Spinal cord (tissue), 10 donors: ENCODE measurements at places on chromosomes 16 and 17.

DNA sequence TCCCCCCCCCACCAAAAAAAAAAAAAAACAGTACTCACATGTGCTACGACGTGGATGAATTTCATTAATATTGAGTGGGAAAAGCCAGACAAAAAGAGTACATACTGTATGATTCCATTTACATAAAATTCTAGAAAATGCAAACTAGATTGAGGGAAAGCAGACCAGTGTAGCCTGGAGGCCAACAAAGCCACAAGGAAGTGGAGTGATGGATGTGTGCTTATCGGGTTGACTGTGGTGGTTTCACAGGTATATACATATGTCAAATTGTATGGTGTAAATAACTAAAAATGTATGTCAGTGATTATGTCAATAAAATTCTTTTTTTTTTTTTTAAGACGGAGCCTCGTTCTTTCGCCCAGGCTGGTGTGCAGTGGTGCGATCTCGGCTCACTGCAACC, 1.9 kb upstream of the PLD6 start:
- DNase-seq, result no peak

DNA sequence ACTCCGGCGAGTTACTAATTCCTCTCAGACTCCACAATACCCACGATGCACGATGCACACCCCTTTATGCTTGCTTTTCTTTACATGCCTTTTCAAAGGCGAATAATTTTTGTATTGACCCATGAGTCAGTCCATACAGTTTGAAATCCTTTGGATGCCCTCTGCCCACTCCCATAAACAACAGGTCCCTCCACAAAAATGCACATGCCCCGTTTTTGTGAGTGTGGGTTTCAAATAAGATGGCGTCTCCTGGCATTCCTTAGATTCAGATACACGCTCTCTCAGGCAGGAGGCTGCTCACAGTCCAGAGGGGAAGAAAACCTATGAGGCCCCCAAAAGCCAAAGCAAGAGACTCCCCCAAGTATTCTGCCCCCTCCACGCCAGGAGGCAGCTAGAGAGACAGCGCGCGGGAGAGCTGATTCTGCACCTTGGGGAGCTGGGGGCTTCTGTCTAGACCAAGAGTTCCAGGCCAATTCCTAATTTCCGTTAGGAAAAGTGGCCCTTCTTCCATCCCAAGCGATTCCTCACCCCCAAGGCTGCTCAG, 19.6 kb upstream of the HOXB9 start:
- peak; percentile 12 for DNase-seq

DNA sequence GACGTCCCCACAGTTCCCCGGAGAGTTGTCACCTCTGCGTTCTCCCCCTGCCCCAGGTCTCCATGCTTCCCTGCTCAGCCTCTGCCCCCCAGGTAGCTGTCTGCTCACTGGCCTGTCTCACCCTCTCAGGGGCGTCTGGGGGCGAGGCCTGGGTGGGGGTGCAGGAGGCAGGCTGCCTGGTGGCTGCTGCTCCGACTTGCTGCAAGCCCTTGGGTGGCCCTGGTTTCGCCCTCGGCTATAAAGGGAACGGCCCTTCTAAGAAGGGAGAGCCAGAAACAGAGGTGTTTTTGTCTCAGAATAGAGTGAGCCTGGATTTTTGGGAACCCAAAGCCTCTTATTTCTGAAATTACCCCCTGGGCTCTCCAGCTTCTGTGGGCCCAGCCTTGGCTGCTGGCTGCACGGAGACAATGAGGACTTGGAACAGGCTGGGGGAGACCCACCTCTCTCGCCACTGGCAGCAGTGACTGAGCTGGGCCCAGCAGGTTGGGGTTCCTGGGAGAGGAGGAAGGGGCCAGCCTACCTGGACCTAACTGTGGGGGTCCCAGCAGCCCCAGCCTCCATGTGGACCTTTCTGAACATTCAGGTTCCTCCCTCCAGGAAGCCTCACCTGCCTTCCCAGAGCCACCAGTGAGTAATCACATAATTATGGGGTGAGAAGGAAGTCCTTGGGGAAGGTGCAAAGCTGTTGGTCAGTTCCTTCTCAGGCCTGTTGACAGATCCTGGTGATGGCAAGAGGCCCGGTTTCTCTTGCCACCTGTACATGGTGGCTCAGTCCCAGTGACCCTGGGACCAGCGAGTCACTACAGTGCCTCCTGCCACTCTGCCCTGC, 15.5 kb upstream of the SPNS2 start:
- DNase-seq, result no peak

DNA sequence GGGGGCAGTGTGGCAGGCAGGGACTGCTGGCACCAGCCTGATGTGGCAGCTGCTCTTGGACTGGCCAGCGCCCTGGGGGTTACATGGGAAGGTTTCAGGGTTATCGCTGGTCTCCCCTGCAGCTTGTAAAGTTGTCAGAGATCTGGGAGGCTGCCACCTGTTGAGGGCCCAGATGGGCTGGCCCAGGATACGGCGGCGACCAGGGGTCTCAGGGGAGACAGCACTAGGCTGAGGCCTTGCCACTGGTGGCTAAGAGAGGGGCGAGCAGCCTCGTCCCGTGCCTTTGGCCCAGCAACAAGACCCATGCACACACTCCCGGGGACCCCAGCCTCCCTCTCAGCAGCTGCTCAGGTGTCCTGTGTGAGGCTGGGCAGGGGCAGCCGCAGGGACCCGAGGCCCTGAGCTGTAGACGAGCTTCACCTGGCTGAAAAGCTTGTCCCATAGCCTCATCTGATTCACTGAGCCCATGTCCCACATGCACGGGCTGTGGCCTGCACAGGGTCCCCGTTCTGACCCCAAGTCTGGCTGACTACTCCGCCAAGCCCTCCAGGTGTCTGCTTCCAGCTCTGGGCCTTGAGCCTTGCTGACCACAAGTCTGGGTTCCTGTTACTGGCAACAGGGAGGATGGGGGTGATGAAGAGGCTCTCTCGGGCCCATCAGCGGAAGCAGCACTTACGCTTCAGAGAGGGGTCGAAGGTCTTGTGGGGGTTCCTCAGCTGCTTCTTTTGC, 6.2 kb downstream of the DUS1L start:
- no peak for DNase-seq

DNA sequence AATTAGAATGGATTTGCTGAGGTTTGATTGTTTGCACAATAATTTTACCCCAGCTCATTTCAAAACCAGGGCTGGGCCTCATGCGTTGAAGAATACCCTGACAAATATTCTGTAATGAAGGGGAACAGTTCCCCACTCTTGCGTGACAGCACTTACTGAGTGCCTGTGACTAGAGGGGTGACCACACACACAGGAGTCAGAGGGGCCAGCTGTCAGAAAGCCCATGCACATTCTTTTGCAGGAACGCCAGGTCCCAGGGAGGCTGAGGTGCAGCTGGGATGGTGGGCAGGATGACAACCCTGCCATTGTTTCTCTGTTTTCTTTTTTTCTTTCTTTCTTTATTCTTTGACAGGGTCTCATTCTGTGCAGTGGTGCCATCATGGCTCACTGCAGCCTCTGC, 44.6 kb downstream of the SMPD3 start:
- no peak for DNase-seq

- DNase-seq, result no peak
Observed at GRCh38 chr17:8274816-8275215, 13.7 kb upstream of the RANGRF start.

DNA sequence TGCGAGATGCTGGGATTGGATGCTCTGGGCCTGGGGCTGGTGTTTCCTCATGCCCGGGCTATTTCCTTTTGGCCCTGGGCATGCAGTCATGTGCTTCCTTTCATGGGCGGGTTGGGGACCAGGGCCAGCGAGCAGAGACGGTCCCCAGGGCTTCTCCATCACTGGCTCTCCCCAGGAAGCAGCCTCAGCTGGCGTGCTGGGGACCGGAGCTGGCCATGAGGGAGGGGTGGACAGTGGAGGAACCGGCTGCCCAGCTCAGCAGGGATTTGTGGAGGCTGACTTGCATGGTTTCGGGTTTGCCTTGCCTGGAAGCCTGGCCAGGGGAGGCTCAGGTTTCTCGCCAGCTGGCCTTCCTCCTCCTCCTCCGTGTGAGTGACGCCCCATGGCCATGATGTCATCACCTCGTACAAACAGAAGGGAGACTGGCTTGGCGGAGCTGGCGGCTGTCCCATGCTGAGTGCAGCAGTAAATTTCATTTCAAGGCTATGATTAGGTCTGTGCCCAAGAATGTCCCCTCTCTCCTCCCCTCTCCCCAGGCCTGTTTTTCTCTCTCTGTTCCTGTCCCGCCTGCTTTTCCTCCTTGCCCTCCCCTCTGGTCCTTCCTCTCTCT, 8.9 kb upstream of the TIMP2 start:
- no peak for DNase-seq

- DNase-seq, result no peak
Observed at GRCh38 chr16:2388139-2388874, 40.9 kb upstream of the CCNF start.

GRCh38 chr16:268141-269053, 7.3 kb downstream of the RGS11 start:
- DNase-seq, result no peak

DNA sequence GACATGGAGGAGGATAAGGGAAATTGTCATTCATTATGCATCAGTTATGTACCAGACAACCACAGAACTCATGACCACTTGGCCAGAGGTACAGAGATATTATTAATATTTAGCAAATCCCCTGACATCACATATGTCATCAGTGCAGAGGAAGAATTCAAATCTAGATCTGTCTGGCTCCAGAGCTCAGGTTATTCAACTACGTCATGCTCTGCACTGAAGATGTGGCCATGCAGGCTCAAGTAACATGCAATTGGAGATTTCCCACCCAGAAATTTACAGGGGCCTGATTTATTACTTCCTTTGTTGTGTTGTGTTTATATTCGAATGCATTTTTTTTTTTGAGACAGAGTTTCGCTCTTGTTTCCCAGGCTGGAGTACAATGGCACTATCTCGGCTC, 224.3 kb downstream of the HS3ST4 start:
- no peak for DNase-seq

DNA sequence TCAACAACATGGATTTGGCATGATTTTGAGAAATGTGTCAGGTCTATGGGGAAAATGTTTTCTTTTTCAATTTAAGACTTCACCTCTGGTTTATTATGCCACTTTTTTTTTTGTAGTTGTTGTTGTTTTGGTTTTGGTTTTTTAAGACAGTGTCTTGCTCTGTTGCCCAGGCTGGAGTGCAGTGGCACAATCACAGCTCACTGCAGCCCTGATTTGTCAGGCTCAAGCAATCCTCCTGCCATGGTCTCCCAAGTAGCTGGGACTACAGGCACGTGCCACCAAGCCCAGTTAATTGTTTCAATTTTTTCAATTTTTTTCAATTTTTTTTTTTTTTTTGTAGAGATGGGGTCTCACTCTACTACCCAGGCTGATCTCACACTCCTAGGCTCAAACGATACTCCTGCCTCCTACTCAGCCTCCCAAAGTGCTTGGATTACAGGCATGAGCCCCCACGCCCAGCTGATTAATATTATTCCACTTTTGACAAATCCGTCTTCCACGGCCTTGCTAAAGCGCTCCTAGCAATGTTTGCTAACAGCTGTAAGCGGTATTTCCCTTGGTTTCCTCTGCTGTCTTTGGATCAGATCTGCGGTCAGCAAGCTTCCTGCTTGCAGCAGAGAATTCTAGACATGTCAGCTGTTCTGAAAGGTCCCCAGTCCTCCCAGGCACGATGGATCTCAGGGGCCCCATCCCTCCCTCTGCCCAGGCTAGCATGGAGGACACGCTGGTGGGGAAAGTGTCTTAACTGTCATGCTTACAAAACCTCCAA, 7.0 kb upstream of the MILR1 start:
- no peak for DNase-seq

DNA sequence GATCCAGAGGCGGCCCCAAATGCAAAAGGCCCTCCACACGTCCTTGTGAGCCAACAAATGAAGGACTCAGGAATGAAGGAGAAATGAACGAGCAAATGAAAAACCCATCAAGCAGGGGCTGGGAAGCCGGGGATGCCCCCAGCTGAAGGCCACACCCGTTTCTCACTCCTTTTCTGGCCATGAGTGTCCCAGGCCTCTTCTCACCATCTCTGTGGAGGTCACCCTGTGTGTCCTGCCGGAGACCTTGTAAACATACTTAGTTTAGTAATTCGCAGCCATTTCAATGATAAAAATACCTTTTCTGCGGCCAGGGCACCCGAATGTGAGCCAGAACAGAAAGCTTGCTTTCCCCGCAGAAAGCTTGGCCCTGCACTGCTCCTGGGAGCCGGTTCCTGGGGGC, 21.1 kb upstream of the AATK start:
- no peak for DNase-seq

DNA sequence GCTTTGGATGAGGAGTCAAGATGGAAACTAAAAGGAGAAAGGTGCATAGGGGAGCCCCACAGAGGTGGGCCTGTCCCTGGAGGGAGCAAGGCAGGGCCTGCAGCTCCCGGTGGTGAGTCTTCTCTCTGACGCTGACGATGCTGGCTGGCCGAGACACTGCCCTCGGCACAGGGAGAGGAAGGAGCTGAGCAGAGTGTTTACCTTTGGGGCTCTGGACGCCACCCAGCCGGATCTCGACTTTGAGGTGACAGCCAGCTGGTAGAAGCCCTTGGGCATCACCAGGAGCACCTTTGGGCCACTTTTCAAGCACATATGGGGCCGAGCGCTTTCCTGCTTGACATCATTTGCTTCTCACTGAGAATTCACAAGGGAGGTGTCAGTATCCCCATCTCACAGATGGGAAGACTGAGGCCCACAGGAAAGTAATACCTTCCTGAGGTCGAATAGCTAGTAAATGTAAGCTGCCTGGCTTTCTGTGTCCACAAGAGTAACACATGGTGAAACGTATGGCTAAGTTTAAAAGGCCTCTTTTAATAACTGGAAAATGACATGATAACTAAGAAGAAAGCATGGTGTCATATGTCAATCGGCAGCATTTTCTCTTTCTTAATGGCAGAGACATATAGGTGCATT, 294.3 kb upstream of the TNRC6C start:
- DNase-seq, result no peak

DNA sequence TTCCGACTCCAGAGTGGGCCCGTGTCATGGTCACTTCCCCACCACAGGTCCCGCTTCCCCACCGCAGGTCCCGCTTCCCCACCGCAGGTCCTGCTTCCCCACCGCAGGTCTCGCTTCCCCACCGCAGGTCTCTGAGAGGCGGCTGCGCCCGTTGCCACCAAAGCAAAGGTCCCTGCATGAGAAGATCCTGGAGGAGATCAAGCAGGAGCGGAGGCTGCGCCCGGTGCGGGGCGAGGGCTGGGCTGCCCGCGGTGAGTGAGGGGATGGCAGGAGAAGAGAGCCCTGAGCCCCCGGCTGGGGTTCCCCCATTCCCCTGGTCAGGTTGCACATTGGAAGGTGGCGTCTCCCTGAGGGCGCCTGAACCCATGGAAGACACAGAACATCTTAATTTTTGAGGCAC, 17.4 kb upstream of the TCF25 start:
- no peak for DNase-seq

- DNase-seq, result no peak
Observed at GRCh38 chr16:59759296-59759695, 1025.2 kb upstream of the GOT2 start.

DNA sequence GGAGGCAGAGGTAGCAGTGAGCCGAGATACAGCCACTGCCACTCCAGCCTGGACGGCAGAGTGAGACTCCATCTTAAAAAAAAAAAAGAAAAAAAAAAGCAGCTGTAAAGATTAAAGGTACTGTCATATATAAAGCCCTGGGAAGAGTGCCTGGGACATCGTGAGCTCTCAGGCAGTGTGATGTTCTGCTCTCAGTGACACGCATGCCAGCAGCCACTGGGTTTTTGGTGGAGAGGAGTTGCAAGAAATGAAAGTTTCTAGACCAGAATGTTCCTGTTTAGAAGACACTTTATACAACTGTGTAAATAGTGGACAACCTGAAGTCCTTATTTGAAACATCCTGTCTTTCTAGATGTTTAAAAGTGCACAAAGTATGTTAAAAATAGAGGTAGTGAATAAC, 213.2 kb downstream of the IRF8 start:
- DNase-seq, result no peak
